ENCODE measurements at places on chromosomes 6 and 20.
A peak's percentile ranks its signal among the peaks of the same experiment; 100 is the strongest.

GRCh38 chr6:16109659-16110305, 19.1 kb upstream of the MYLIP start:
- no peak for DNase-seq

DNA sequence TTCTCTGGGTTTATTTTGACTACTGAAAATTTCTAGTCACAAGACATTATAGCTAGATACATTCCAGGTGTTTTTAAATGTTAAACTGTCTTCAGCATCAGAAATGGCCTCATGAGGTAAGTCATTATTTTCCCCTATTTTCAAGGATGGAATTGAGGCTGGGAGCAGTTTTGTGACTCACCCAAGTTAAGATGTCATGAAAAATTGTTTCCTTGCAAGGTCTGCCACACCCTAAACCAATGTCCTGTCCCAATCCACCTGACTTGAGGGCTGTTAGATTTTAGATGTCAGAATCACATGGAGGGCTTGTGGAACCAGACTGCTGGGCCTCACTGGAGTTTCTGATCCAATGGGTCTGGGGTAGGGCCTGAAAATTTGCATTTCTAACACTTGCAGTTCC, 16.9 kb downstream of the SLC22A3 start:
- no peak for DNase-seq

- no peak for DNase-seq
Measured at GRCh38 chr6:124282541-124282940, 478.9 kb downstream of the NKAIN2 start.

DNA sequence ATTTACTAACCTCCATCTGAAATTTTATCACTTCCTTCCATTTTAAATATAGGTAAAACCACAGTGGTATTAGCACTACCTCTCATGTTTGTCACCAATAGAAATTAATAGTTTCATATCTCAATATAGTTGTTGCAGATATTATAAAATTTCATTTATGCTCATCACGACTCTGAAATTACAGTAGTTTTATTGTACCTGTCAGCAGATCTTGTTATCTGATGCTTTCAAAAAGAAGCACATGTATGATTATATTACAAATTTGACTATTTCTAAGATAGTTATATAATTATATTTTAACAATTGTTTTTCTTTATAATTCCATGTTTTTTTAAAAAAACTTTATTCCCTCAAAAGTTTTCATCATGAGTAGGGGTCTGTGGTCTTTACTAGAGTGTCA, 4.8 kb downstream of the TAAR5 start:
- no peak for DNase-seq

GRCh38 chr6:111763381-111763780, 109.9 kb downstream of the FYN start:
- DNase-seq, result no peak

GRCh38 chr6:42627674-42628073, 63.8 kb downstream of the UBR2 start:
- DNase-seq, result no peak

DNA sequence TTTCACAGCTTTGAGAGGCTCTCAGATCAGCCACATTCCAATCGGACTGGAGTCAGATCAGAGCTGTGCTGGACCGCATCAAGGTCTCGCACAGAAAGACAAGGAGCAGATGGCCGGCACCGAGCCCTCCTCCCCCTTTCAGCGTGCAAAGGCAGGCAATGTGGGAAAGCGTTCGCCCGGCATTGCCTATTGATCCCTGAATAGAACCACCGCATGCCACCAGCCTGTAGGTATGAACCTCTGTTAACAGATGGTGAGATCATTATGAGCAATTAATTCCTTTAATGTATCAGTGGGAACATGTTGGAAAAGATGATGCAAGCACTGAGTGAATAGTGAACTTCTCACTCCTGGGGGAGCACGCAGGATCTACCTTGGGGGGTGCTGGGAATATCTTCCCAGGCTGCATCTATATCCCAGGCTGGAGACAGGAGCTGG, 117.5 kb upstream of the ID4 start:
- no peak for DNase-seq

- DNase-seq, result no peak
Measured at GRCh38 chr20:18380908-18381529, 85.8 kb downstream of the DZANK1 start.

- no peak for DNase-seq
Measured at GRCh38 chr6:7786214-7786661, 60.3 kb downstream of the BMP6 start.

DNA sequence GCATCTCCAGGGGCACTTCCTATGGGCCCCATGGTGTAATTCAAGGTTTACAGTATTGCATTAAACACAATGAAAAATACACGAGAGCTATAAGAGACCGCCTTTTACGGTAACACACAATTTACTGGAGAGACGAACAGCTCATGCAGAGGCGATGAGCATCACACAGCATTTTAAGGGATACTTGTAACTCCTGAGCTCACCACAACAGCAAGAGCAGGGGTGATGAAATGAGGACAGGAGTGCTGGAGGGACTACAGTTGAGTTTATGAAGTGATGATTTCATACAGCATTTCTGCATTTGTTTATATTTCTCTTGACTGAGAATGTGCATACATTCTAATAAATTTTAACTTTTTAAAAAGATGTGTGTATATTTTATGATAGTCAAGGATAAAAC, 113.9 kb downstream of the WDR27 start:
- DNase-seq, result no peak

- DNase-seq, result no peak
Measured at GRCh38 chr6:93727447-93727846, 308.1 kb upstream of the EPHA7 start.

DNA sequence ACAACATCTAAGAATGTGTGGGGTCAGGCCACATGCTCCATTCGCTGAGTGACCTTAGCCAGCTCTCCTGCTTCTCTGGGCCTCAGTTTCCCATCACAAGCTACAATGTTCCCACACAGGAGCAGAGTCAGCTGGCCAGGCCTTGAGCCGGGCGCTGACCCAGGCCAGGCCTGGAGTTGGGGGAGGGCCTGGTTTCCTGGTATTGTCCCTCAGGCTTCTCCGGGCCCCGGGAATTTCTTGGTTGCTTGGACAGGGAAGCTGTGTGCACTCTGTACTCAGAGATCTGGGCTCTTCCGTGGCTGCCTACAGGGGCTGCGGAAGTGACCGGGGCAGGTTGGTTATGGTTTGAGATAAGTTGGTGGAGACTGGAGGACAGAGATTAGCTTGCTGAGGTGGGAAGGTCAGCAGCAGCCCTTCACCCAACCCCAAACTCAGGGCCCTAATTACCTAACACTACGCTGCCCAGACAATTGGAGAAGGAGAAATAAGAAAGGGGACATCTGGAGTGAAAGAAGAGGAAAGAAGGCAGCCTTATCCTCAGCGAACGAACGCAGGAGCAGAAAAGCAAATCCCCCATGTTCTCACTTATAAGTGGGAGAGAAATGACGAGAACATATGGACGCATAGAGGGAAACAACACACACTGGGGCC, 6.2 kb downstream of the TGM2 start:
- DNase-seq, result no peak

- DNase-seq, result peak; percentile 35
Measured at GRCh38 chr6:30219244-30219643, 6.0 kb upstream of the TRIM26 start.

- no peak for DNase-seq
Measured at GRCh38 chr20:48962976-48963771, 41.7 kb downstream of the ARFGEF2 start.

DNA sequence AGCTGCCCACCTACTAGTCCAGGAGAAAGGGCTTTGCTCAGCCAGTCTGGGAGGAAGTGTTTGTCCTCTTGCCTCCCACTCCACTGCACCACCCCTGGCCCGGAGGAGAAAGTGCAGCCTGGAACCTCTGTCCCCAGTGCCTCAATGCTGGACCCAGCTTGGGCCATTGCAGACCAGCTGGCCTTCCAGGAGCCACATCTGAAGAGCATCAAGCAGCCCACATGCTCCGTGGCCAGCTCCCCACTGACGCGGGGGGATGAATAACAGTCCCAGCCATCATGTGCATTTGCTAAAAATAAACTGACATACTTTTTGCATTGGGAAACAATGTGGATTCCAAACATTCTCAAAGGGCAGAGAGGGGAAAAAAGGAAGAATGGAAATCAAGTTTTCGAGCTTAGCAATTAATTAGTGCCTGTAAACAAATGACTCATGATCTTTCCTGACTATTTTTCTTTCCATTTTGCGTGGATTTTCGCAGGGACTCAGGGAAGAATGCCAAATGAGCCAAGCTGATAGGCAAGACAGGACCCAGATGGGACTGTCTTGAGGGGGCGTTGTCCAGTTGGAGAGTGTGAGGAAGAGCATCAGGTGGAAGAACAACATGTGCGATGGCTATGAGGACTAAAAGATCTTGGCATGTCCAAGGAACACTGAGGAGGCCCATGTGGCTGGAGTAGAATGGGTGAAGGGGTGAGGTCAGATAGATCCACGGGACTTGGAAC, 34.1 kb downstream of the CEBPB start:
- no peak for DNase-seq

GRCh38 chr6:85465762-85466161, 15.9 kb downstream of the NT5E start:
- DNase-seq, result no peak

DNA sequence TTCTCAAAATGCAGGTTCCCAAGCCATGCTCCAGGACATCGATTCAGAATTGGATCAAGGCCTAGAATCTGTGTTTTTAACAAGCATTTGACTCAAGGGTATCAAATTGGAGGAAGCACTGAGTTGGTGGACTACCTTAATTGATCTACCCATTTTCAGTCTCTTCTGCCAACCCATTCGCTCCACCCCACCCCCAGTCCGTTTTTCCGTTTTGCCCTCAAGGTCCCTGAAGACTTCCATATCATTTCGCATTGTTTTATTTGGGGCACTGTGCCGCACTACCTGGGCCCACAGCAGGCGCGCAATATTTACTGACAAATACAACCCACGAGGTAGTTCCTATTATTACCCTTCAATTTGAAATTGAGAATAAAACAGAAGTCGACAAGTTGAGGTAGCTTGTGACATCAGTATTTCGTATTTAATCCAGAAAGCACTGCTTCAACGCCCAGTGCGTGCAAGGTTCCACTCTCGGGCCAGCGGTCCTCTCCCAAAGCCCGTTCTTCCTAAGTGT, 557 bp upstream of the DHX35 start:
- DNase-seq, result no peak

DNA sequence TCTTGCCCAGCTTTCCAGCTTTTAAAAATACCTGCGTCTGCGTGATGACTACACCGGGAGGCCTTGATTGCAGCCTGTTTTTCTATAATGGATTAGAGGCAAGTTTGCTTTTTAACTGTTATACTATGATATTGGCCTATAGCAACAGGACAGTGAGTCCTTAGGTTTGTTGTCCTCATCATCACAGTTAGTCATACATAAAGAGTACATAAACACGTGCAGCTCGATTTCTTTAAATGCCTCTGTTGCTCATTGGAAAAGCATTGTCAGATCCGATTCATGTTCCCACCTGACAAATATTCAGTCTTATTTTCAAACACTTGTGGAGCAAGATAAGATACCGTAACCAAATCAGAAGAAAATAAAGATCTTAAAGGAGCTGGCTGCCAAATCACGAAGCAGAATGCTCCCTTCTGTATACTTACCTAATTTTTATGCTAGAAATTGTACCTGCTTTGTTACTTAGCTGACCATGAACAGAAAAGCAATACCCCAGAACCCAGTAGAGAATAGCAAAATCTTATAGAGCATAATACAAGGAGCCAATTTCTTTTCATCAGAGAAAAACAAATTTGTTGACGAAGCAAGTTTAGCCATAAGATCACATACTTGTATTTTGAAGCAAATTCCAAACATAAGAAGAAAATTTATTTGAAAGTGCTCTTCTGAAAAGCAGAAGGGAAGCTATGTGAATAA, 100.4 kb downstream of the TMEM200A start:
- no peak for DNase-seq

GRCh38 chr6:120588424-120588823, 745.9 kb downstream of the TBC1D32 start:
- DNase-seq, result no peak

DNA sequence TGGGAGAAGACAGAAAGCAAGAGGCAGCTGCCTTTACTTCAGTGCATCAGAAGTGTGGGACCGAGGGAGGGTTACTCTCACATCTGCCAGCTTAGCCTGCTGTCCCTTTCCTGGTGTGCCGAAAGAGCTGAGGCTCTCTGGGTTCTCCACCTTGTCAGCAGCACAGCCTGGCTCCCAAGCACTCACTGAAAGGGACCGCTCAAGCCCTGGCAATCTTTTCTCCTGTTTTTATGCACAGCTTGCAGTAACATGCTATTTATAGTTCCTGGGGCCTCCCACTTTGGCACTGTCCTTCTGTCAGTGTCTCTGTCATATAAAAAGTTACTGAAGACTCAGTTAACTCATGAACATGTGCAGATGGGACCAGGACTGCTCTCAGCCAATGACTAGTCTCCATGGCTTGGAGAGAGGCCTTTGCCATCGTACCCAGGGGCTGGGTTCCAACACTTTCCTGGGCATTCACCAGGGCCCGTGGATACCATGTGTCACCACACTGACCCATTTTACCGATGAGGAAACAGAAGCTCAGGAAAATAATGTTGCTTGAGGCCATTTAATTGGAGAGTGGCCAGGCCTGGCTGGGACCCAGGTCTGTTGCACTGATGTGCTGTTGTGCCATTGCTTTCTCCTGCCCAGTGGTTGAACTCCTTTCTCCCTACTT, 46.2 kb downstream of the PANK2 start:
- no peak for DNase-seq

GRCh38 chr6:65117817-65118409, 589.1 kb downstream of the EYS start:
- no peak for DNase-seq

GRCh38 chr6:111195656-111196055, 108.4 kb downstream of the SLC16A10 start:
- no peak for DNase-seq

GRCh38 chr20:33561692-33562601, 72.1 kb downstream of the CBFA2T2 start:
- peak; percentile 35 for DNase-seq

GRCh38 chr20:57060407-57061050, 205.9 kb downstream of the BMP7 start:
- no peak for DNase-seq

DNA sequence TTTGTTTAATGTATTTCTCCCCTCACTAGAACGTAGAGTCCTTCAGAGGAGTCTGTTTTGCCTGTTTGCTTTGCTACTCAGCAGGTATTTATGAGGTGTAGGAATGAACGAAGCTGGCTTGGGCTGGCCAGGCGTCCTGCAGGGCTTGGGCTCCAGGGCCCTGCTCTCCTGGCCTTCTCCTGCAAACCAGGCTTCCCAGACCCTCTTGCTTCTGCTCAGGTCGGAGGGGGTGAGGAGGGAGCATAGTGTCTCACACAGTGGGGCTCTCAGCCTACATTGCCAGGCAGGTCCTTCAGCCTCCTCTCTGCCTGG, 24.6 kb upstream of the MLN start:
- DNase-seq, result no peak

GRCh38 chr6:133130863-133131262, 110.3 kb upstream of the EYA4 start:
- no peak for DNase-seq

Measured in D721Med (cell line).